WTC11 (cell line): ENCODE measurements at places on chromosomes 13 and 19. TPM values are rescaled to one million over a fixed set of nuclear protein-coding genes. Genes with fewer than 3 reads are reported as not detected.

- peak; percentile 84 for DNase-seq
Measured at GRCh38 chr19:4233282-4233853, 4.0 kb downstream of the EBI3 start.

- no peak for DNase-seq
Measured at GRCh38 chr13:89920461-89920860, 1427.0 kb upstream of the MIR17HG start.

PRTN3 gene
- 0.53 to 0.82 TPM (median 0.61 TPM) in 3 replicates for total RNA-seq

- no peak for DNase-seq
Measured at GRCh38 chr13:90773681-90774080, 573.8 kb upstream of the MIR17HG start.

- no peak for DNase-seq
Measured at GRCh38 chr19:54560881-54561385, 12.7 kb upstream of the LILRA2 start.

DNA sequence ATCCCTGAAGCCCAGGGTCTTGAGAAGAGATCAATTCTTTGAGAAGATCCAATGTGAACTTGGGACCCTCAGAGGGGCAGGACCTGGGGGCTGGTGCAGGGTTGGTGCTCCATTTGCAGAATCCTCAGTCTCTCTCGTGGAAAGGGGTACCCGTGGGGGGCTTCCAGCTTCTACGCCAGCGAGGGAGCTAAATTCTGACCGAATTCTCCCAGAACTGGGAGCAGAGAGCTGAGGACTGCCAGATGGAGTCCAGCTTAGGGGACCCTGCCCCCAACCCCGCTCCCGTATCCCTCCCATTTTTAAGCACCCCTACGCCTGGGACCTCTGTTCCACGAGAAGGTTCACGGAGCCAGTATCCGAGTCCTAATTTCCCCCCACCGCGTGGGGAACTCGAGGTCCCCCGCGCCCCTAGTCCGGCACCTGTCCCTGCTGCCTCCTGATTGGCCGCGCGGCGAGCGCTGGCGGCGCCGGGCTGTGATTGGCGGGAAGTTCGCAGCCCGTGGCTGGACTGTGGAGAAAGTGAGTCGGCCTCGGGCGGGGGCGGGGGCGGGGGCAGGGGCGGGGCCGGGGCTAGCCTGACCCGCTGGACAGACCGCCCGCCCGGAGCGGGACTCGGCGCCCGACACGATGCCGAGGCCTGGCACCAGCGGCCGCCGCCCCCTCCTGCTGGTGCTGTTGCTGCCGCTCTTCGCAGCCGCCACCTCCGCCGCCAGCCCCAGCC, 4.4 kb upstream of the LTBP4 start:
- DNase-seq: peak; percentile 78

RASL11A gene
- 2.5 to 3.8 TPM (median 3.5 TPM) in 3 replicates for total RNA-seq

GRCh38 chr13:52851137-52851962, 2.9 kb upstream of the PCDH8 start:
- DNase-seq: peak; percentile 75

OR7G3 gene
- not detected in 3 replicates for total RNA-seq

GRCh38 chr13:46192412-46192811, 10.4 kb upstream of the LCP1 start:
- no peak for DNase-seq

DNA sequence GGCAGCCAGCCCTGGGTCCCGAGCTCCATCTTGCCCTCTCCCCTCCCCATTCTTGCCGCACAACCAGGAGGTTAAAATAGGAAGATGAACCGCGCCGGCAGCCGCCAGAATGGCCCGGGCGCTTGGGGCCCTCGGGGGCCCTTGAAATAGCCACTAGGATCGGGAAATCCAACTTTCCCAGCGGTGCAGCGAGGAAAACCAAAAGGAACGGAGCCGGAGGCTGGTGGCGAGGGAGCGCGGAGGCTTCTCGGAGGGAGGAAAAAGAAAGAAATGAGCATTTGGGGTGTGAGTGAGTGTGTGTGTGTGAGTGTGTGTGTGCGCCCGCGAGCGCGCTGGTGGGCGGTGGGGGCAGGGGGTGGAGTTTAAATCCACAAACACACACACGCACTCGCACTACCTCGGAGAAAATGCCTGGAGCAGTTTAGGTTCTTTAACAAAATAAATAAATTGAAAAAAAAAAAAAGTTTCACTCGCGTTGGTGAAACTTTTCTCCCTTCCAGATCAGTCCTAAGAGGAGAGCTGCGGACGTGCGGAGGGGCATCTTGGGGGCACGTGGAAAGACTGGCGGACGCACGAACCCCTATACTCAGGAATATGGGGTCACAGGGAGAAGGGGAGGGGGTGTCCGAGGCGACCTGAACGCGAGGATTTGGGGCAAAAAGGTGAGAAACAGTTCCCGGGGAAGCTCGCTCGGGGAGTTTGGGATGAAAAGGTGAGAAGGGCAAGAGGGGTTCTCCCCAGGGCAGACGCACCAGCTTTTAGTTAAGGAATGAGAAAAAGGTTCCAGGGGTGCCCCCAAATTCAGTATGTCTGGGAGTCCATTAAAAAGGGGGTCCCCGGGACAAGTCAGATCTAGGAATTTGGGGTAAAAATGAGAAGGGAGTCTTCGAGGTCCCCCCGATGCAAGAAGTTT, 1.3 kb downstream of the RFX2 start:
- DNase-seq: peak; percentile 36

- DNase-seq: no peak
Measured at GRCh38 chr13:32881777-32882145, 134.5 kb upstream of the KL start.

- DNase-seq: no peak
Measured at GRCh38 chr19:55300886-55301458, 17.2 kb downstream of the BRSK1 start.

ZNF468 gene
- 26.9 to 32.0 TPM (median 29.5 TPM) in 3 replicates for total RNA-seq

ZNF135 gene
- total RNA-seq: 5.6 to 8.0 TPM (median 7.2 TPM) in 3 replicates

GRCh38 chr19:10270180-10270615, 722 bp upstream of the ICAM1 start:
- DNase-seq: no peak

CILP2 gene
- total RNA-seq: 7.9 to 10.6 TPM (median 10.1 TPM) in 3 replicates

DNA sequence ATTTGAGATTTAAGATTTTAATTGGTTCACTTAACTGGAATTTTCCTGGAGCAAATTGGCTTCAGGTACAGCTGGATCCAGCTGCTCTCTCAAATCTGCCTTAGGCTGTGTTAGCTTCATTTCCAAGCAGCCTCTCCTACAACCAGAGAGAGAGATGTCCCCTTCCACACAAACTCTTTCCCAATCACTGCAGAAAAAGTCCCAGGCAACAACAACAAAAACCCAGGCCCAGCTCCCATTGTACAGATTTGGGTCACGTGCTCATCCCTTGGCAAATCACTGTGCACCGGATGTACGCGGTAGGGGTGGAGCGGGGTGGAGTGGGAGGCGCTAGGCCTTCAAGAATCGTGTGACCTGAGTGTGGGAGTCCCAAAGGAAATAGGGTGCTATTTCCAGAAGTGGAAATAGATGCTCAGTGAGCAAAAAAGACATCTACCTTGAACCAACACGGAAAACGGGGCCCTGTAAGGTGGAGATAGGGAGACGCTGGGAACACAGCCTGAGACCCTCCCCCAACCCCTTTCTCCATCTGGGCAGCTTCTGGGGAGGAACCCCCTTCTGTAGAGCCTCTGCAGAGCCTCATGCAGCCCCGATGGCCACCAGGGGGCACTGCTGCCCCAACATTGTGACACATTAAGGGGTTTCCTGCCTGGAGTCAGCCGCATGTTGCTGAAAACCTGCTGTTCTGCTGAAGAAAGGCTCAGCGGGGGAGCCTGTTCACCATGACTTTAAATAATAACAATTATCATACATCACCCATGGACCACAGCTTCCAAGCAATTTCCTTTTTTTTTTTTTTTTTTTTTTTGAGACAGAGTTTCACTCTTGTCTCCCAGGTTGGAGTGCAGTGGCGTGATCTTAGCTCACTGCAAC, 25.4 kb downstream of the HPN start:
- DNase-seq: peak; percentile 99

ADGRE3 gene
- total RNA-seq: not detected in 3 replicates

DNA sequence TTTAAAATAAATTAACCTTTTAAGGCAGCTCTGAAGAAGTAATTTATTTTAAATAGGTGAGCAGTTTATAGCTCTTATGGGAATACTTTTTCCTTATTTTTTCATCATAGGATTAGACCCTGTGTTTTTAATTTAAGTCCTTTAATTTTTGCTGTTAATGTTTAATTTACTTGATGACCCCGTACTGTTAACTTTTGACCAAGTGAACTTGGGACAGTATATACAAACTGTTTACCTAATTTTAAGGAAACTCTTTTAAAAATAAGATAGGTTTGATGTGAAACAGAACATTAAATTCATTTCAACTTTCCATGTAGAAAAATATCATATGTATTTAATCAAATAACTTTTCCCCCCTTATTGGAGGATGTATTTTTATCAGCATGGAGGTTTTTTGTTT, 74.4 kb downstream of the KCNRG start:
- no peak for DNase-seq

GRCh38 chr13:111873676-111874178, 193.2 kb upstream of the SOX1 start:
- DNase-seq: no peak

- DNase-seq: no peak
Measured at GRCh38 chr13:40552895-40553294, 113.5 kb downstream of the FOXO1 start.

DNA sequence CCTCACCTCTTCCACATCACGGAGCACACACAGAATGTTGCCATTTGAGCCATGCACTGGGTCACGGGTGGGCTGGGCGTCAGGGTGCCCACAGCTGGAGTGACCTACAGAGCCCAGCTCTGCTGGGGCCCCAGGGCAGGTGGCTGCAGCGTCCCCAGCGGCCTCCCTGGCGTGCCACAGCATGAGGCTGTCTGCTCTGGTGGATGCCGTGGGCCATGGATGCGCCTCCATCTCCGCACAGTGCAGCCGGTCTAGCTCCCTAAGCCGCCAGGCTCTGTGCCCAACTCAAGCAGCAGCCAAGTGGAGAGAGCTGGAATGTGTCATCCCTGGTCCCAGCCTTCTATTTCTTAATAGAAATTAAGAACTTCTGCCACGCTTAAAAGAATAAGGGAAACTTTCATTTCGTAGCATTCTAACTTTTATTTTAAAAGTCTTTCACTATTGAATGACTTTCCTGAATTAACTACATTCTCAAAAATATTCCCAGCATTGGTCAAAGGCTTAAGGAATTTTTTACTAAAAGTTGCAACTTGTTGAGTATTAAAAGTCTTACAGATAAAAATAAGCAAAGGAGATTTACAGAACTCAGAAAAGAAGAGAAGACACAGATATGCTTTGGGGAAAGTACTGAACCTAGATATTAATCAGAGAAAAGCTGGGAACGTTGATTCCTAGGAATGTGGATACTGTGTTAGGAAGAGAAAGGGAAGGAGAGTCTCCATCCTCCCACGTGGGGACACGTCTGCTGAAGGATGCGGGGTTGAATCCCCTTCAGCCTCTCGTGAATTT, 59.3 kb downstream of the ATP11A start:
- DNase-seq: no peak

GRCh38 chr19:2188708-2189385, 25.1 kb downstream of the DOT1L start:
- DNase-seq: no peak

- DNase-seq: no peak
Measured at GRCh38 chr19:7699003-7699402, 2.9 kb downstream of the FCER2 start.

DNA sequence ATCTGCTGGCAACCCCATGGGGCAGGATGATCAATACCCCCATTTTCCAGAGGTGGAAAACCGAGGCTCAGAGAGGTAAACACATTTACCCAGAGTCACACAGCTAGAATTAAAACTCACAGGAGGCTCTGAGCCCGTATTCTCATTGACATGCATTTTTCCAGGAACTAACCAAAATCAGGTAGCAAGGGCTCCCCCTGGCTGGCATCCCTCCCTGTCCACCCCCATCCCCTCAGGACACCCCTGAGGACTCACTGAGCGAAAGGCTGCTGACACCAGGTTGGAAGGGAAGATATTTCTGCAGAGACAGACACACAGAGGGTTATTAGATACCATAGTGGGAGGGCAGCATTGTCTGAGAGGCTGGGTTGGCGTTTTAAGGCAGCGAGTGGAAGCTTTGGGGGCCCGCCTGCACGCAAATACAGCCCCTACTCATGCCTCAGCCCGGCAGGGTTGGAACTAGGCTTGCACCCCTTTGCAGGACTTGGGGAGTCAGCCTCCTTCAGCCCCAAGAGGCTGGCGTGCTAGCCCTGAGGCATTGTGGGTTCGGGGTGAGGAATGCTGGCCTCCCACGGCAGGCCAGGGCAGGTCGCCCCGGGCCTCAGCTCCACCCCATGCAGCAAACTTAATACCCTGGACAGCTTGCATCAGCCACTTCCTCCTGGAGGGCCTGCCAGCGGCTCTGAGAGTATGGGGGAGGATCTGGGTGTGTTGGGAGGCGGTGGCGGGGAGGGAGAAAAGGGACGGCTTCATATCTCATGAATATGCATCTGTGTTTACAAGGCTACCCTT, 3.9 kb downstream of the SLC1A5 start:
- peak; percentile 82 for DNase-seq

GRCh38 chr13:98488736-98489135, 88.2 kb downstream of the STK24 start:
- DNase-seq: no peak

- DNase-seq: peak; percentile 69
Measured at GRCh38 chr19:32224371-32225244, 120.8 kb upstream of the ZNF507 start.

DNA sequence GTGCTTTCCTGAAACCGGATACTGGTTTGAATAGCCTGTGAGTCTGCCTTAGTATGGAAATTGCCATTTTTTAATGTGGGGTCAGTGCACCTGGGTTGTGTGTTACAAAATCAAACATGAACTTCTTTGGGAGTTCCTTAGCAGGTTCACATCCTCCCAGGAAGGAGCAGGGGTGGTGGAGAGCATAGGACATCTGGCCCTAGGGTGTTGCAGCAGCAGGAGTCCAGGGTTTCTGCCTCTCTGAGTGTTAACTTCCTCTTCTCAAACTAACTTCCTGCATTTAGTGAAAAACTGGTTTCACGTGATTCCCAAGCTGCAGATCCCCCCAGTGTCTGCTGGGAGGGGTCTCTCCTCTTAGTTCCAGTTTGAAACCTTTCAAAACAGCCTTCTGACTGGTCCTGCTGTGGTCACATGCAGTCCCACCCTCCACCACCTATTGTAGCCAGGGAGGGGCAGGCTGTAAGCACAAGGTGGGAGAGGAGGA, 7.2 kb downstream of the RNASEH2B start:
- DNase-seq: no peak

OR7D2 gene
- not detected in 3 replicates for total RNA-seq

GRCh38 chr13:109401307-109401706, 385.1 kb downstream of the IRS2 start:
- peak; percentile 36 for DNase-seq

DNA sequence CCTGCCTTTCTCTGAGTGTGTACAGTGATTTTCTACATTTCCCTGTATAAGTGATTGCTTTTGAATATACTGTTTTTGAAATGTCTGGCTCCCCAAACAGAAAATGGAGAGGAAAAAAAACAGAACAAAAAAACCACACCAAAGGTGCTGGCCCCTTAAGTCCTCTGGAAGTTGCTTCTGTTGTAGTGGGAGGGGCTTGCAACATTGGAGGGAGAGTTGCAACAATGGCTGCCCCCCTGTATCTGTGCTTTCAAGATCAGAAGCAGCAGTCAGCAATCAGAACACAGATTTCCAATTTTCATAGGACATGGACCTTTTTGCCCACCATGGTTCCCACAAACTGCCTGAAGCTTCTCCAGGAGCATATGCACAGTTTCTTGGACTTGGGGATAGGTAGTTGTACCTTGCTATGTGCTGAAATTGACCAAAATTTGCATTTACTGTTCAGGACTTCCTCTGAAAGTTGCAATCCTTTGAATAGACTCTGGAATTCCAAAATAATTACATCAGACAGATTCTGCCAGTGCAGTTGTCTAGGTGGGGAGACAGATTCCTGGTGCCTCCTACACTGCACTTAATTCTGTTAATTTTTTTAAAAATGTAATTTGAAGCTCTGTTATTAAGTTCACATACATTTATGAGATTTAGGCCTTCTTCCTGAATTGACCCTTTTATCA, 13.8 kb downstream of the BIVM start:
- no peak for DNase-seq

TMC4 gene
- total RNA-seq: 9.3 to 14.7 TPM (median 13.8 TPM) in 3 replicates
